Brain pericyte (primary cell): ENCODE measurements at places on chromosomes 3 and 15.

DNA sequence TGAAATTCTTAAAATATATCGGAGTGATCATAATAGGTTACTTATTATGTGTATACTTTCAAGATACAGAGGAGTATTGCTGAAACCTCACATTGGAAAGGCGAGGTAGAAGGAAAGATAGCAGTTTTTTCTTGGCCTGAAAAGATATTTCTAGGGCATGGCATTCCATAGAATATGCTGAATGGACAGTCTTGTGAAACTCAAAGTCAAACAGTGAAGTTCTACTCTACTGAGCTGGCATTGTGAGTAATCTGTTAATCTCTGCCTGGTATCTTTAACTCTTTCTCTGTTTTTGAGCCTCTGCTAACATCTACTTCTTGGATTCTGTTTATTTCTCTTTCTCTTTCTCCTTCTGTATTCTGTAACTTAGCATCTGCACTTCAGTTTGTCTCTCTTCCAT is 176.3 kb upstream of the ZBTB20 start:
- no peak for DNase-seq

DNA sequence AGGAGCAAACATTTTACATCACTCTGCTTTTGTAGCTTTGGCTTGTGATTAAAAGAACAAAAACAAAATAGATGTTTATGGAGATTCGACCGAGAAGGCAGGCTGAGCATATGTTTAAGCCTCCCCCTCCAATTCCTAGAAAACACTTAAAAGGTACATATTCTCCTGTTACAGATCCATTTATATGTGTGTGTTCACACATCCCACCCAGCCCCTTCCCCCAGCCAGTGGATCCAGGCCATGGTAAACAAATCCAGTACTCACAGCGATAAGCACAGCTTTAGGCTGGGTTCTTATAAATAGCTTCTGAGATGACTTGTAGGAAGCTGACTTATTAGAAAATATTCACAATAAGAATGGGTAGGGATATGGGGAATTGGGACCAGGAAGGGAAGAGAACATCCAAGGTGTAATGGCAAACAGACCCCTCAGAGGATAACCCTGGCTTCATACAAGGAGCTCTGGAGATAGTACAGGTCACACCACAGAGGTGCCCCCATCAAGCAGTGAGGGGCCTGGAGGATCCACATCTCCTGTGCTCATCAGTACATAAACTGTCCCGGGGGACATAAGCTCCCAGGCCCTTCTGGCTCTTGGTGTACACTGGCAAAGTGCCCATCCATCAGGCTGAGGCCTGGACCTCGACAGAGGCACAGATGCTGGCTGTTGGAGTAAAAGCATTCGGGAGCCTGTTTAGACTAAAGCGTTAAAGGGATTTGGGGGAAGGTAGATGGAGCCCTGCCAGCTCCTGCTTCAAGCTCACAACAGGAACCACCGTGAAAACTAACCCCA is 70.0 kb upstream of the UBE2E1 start:
- DNase-seq: peak; percentile 83

GRCh38 chr3:43415088-43415487 is 128.7 kb downstream of the SNRK start:
- DNase-seq: no peak

- no peak for DNase-seq
Measured at GRCh38 chr15:75327005-75327404, 8.9 kb upstream of the COMMD4 start.

- no peak for DNase-seq
Measured at GRCh38 chr3:138908846-138909245, 38.1 kb downstream of the FOXL2 start.

GRCh38 chr3:185758912-185759311 is 65.9 kb downstream of the IGF2BP2 start:
- DNase-seq: no peak

DNA sequence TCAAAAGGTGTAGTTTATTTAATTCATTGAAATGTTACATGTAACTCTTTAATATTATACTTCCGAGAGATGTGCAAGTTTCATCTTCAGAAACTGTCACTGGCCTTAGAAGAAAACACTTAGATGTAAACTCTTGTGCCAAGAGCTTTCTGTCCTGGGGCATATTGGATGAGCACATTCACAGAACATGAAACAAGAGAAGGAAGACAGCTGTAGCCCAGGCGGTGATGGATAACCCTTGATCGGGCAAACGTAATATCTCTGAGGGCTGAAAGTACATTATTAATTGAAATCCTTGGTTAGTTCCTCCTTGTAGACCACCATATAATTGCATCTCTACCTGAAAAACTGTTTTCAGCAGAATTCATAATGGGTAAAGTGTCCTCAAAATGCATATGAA is 67.4 kb downstream of the MECOM start:
- DNase-seq: no peak

DNA sequence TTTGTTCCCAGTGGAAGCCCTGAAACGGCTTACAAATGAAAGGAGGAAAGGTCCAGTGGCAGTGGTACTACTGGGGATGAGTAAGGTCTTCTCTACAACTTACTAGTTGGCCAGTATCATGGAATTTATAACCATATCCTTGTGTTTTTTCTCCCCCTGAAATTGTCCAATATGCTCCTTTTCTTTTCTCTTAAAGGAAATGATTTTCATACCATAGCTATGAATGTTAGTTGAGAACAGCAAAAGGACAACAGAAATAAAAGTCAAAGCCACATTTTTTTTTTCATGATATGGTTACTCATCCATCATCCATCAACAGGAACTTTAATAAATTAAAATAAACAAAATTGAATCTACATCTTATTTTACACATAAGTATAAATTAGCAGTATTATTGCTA is 450.4 kb downstream of the MFSD1 start:
- no peak for DNase-seq

GRCh38 chr3:133820129-133820528 is 14.5 kb downstream of the SRPRB start:
- DNase-seq: no peak

DNA sequence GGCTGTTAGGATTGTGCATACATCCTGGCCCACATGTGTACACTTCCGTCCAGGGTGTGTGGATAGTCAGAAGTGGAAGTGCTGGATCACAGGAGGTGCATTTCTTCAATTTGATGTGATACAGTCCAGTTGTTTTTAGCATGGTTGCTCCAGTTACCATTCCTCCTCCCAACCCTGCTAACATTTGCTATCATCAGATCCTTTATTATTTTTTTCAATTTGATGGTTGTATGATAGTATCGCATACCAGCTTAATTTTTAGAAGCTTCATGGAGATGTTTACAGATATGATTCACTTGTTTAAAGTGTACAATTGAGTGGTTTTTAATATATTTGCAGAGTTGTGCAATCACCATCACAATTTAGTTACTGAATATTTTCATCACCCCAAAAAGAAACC is 202.7 kb downstream of the ITPR1 start:
- DNase-seq: no peak

DNA sequence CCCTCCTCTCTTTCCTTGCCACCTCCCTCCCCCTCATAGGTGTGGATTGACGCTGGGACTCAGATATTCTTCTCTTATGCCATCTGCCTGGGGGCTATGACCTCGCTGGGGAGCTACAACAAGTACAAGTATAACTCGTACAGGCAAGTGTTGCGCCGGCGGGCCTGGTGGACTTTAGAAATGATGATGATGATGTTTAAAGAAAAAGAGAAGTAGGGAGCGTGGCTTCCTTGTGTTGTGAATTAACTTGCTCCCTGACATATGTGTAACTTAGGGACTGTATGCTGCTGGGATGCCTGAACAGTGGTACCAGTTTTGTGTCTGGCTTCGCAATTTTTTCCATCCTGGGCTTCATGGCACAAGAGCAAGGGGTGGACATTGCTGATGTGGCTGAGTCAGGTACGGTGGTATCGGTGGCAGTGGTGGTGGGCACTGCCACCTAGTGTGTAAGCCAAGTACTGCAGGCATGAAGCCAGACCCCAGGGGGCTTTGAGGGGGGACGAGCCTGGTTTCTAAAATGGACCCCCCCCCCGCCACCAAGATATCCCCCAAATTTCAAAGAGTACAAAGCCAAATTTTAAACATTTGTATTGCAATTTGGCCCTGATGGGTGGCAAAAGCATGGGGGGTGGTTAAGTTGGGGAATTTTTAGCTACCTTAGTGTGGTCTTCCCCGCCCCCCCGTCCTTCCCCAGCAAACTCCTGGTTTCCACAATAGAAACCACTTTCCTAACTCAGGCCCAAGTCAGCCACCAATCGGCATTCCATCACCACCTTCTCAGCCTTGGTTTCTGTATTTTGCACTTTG is 65.6 kb downstream of the SLC6A6 start:
- DNase-seq: no peak

- DNase-seq: peak; percentile 38
Measured at GRCh38 chr15:59232476-59232875, 25.8 kb downstream of the LDHAL6B start.

DNA sequence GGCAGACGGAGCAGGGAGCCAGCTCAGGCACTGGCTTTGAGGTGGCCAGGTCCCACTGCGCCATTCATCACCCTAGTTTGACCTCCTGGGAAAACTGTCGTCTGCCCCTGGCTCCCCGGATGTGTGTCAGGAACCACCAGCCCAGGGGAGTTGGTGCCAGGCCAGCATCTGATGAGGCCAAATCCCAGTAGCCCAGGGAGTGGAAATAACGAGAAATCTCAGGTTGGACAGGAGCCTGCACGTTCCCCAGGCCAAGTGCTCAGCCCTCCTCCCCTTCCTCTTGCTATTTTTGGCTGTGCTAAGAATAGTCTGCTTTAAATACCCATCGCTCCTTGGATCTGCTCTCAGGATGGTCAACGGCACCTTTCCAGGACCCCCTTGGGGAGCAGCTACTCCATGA is 93.1 kb upstream of the RPL32 start:
- no peak for DNase-seq

- no peak for DNase-seq
Measured at GRCh38 chr3:65890328-65890727, 148.4 kb downstream of the MAGI1 start.

DNA sequence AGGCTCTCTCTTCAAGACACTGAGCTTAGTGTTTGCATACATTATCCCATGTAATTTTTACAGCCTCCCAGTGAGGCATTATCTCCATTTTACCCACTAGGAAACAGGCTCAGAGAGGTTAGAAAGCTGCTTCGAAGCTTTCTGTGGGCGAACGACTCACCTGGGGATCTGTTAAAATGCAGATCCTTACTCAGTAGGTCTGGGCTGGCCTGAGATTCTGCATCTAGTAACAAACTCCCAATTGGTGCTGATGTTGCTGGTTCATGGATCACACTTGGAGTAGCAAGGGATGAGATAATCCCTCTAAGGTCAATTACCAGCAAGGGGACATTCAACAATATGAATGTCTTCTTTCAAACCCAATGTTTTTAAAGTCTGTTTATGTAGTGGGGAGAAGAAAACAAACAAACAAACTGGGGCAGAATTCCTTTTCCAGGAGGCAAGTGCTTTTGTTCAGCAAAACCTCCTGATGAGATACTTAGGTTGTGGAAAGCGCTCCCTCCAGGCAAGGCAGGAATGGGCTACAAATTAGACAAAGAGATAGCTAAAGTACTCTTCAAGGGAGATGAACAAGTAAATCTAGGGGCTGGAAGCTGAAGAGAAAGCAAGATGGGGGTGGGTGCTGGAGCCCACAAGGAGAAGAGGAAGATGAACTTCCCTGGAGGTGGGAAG is 311.9 kb downstream of the SHQ1 start:
- DNase-seq: no peak

GRCh38 chr3:56664823-56665222 is 18.2 kb downstream of the TASOR start:
- DNase-seq: no peak

- no peak for DNase-seq
Measured at GRCh38 chr3:31831591-31831990, 149.5 kb downstream of the OSBPL10 start.

DNA sequence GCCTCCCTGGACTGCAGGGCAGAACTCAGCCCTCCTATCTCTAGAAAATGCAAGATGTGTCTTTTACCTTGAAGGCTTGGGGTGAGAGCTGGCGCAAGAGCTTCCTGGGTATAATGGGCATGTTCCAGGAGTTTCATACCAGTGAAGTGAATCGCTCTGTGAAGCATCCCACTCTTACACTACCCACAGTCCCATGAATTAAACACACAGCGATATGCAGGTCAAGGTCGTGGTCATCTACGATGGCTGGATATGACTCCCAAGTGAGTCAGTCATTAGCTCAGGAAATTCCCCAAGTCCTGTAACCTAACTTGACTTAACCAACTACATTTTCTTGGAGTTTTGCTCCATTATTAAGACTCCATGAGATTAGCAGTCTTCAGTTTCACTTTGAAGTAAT is 439.7 kb downstream of the NTRK3 start:
- no peak for DNase-seq

DNA sequence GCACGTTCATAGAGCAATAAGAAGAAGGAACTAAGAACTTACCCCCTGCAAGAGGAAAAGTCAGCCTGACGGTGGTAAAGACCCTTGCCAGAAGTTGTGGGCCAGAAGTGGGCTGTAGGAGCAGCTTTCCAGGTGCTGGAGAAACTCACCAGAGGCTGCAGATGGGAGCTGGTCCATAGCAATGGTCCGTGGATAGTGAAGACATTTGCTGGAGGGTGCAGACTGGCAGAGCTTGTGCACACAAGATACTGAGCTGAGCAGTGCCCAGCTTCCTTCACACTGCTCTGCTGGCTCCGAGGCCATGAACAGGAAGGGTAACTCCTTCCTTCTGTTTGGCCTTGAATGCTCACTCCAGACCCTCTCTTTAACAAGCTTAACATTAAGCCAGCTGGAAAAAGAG is 149.8 kb upstream of the BNIP2 start:
- no peak for DNase-seq

DNA sequence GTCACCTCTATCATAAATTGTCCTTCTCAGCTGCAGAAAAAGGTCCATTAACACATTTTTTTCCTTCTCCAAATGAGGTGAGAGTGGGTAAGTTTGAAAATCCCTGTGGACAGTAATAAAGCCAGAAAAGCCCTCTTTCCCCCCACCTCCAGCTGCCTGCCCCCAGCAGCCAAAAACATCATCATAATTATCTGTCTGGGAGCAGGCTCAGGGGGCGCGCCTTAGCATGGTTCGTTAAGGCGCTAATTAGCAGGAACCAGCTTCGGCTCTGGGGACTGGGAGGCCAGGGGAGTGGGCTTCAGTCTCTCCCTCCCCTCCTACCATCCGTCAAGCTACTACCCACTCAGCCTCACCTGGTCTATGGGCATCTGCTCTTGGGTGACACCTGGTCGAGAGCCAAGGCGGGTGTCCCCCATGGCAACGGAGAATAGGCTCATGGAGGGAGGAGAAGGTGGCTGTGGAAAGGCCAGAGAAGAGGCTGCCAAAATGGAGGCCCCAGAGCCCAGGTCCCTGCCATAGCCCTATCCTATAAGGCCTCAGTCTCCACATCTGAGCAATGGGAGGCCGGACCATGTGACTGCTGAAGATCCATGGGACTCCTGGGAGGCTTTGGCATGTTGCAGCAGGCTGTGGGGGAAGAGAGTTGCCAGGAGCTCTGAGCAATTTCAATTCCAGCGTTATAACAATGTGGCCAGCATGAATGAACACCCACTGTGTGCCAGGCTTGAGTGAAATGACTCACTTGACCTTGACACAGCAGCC is 140.1 kb upstream of the LINGO1 start:
- DNase-seq: no peak

DNA sequence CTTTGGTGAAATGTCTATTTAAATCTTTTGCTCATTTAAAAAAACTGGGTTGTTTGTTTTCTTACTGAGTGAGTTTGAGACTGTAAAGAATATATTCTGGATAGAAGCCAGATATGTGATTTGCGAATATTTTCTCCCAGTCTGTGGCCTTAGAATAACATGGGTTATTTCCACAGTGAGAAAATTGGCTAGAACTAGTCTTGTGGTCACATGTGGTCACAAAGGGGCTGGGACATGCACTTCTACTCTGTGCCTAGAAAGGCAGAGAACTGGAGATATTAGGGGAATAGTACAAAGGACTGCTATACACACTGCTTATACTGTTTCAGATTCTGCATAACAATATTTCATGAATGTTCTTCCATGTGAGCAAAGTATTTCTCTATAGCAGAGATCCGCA is 79.9 kb upstream of the RGMA start:
- DNase-seq: no peak
